ENCODE measurements at places on chromosomes 11 and 22.

DNA sequence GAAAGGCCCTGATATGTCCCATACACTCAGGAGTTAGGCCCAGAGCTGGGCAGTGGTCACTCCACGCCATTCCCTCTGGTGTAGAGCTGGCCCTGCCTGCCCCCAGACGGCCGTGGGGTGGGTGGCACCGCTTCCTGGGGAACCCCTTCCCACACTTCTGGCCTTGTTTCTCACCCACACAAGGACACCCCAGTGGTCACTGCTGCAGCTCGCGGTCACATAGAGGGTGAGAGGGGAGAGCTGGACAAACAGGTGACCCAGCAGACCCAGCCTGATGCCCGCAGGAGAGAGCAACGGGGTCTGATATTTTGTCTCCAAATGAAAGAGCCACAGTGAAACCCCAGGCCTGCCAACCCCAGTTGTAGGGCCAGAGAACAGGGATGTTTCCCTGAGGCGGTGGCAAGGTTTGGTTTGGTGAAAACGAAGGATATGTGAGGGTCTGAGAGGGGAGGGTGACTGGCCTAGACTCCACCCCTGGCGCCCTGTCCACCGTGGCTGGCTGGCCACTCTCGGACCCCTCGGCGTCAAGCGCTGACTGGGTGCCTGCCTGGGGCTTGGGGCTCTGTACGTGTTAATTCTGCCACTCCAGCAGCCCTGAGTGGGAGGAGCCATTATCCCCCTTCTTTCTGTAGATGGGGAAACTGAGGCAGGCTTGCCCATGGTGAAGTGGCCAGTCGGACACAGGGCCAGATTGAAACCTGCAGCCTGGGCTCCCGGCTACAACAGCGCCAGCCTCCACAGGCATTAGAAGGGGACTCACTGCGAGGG lies 71.0 kb upstream of the PPARA start:
- no peak for DNase-seq

- DNase-seq: no peak
Observed at GRCh38 chr11:1824221-1825038, 10.4 kb upstream of the SYT8 start.

- no peak for DNase-seq
Observed at GRCh38 chr11:41816396-41816795, 356.9 kb upstream of the LRRC4C start.

DNA sequence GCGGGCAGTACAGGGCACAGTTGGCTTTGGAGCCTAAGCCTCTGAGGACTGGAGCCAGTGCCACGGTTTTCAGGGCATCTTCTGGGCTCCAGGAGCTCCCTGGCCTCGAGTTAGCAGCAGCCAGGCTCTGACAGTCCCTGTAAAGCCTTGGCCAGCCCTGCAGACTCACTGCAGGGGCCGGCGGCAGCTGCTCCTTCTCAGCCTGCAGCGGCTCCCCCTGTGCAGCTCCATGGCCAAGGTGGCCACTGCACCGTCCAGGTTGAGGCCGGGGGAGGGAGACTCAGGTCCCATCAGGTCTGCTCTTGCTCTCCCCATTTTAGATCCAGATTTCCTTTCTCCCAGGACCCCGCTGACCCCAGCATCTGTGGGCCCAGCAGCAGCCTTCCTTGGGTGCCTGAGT lies 1461.1 kb downstream of the BRD1 start:
- no peak for DNase-seq

- DNase-seq: no peak
Observed at GRCh38 chr11:65932558-65932919, 12.7 kb upstream of the TSGA10IP start.

DNA sequence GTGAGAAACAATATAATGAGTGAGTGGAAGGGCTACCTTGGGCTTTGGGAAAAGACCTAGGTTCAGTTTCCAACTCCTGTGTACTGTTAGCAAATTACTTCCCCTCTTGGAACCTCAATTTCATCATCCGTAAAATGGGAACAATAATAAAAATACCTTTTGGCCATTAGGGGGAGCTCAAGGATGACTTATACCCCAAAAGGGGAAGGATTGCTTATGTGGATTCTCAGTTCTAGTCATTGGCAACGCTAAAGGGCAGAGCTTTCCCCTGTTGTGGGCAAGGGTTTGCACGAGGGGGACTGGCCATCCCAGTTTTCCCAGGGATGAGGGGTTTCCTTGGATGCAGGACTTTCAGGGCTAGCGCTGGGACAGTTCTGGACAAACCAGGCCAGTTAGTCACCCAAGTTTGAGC lies 3.1 kb upstream of the COMMD9 start:
- DNase-seq: no peak

GRCh38 chr22:29083933-29084591 lies 11.2 kb downstream of the KREMEN1 start:
- DNase-seq: no peak

- DNase-seq: no peak
Observed at GRCh38 chr11:103167166-103167565, 57.9 kb downstream of the DYNC2H1 start.

DNA sequence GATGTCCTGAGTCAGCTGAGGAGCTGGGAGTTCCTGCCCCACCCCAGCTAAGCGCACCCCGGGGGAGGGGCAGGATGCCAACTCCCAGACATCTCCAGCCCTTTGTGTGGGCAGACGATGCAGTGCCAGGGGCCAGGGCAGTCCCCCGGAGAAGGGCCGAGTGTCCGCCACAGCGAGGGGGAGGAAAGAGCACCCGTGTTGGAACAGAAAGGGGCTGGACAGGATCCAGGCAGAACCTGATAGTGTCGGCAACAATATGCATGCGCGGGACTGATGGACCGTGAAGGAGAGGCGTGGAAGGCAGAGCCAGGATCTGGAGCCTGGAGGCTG lies 1434.7 kb downstream of the BRD1 start:
- no peak for DNase-seq

DNA sequence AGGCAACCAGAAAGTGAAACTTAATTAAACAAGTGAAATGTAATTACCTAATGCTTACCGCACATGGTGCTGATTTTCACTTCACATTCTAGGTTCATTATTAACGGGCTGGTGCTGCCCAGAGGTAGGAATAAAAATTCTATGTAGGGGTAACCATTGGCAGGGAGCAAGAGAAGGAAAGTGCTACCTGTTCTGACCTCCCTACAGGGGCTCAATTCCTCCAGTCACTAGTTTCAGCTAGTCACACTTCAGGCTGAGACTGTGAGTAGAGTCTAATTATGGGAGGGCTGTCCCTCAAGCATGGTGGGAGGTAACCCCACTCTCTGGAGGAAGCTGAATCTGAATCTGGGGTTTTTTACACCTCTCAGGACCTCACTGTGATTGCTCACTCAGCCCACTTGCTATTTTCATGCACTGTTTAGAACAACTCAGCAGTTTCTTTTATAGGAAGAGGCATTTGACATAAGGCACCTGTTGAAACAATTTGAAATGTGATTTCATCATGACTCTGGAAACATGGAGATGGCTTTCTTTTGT lies 75.4 kb downstream of the MAML2 start:
- no peak for DNase-seq

- DNase-seq: no peak
Observed at GRCh38 chr11:19952116-19952605, 208.1 kb downstream of the DBX1 start.

DNA sequence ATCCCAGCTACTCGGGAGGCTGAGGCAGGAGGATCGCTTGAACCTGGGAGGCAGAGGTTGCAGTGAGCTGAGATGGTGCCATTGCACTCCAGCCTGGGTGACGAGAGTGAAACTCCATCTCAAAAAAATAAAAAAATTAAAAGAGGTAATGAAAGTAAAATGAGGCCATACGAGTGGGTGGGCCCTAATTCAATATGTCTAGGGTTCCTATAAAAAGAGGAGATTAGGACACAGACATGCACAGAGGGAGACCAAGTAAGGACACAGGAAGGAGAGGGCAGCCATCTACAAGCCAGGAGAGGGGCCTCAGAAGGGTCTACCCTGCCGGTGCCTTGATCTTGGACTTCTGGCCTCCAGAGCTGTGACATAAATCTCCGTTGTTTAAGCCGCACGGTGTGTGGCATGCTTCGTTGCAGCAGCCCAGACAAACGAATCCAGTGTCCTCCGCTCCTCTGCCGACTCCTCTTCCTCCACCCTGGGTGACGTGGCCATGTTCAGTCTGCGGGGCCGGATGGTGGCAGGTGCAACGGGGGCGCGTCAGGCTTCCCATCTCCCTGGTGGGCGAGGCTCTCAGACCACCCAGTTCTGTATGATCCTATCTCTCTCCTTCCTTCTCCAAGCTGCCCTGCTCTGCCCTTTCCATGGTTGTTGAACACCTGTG lies 51.6 kb upstream of the PARVG start:
- DNase-seq: no peak

- DNase-seq: no peak
Observed at GRCh38 chr22:40410272-40410671, 39.9 kb downstream of the SGSM3 start.

DNA sequence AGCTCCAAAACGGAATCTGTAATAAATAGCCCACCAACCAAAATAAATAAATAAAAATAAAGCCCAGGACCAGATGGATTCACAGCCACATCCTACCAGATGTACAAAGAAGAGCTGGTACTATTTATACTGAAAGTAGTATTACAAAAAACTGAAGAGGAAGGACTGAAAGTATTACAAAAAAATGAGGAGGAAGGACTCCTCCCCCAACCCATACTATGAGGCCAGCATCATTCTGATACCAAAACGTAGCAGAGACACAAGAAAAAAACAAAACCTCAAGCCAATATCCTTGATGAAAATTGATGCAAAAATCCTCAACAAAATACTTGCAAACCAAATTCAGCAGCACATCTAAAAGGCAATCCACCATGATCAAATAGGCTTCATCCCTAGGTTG lies 65.4 kb downstream of the CYP2R1 start:
- DNase-seq: no peak

DNA sequence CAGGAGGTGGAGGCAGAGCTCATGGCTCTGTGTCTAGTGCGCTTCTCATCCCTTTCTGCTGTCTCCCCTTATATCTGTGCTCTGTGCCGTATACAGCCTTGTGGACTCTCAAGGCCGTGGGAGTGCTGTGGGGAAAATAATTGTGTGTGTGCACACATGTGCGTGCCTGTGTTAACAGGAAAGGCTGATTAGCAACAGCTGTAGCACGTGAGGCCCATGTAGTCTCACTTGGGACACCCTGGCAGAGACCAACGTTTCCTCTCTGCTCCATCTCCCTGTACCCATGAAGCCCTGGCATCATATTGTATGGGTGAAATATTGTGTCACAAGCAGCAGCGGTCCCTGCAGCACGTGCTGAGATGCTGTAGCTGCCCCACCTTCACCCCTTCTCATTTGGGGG lies 109.3 kb downstream of the LRRC32 start:
- DNase-seq: no peak

GRCh38 chr11:108253176-108253575 lies 30.3 kb downstream of the ATM start:
- no peak for DNase-seq
